Hematopoietic multipotent progenitor cell (in vitro differentiated cells): ENCODE measurements at places on chromosomes 16 and 17. TPM values are rescaled to one million over a fixed set of nuclear protein-coding genes. Genes with fewer than 3 reads are reported as not detected.
A peak's percentile ranks its signal among the peaks of the same experiment; 100 is the strongest.

DNA sequence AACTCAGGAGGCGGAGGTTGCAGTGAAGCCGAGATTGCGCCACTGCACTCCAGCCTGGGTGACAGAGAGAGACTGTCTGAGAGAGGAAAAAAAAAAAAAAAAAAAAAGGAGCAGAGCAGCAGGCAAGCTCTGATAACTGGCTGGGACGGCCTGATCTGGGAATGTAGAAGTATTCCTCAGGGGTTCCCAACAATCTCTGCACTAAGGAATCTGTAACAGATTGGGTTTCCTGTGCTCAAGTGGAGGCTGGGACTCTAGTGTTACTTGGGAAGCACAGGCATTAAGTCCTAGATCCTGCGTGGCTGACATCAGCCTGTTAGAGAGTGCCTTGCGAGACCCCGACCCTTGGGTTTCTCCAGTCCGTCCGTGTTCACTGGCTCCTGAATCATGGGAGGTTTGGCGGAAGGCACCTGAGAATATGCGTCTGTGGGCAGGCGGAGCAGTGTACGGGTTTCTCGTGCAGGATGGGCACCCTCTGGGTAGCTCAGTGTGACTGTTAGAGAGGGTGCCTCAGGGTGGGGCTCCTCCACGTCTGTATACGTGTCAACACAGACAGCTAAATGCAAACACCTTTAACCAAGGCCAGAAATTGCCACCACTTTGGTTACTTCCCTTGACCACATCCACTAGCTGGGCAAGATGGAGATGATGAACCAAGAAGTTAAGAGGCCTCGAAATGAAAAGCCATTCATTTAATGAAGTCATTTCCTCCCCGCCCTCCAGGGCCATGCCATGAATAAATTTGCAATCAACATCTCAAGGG is 174.9 kb upstream of the RPL38 start:
- no peak for DNase-seq

DNA sequence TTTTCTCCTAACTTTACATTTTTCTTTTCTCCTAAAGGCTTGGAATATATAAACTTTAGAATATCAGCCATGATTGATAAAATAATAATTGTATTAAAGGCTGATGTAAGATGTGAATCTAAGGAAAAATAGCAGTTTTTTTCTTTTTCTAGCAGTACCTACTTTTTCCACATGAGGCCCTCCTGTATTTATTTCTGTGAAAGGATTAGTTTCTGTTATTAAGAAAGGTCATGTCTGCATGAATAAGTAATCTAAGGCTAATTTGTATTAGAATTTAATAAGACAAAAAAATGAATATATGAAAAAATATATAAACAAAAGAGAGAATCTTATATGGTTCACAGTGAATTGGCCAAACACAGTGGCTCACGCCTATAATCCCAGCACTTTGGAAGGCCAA is 85.3 kb downstream of the STXBP4 start:
- DNase-seq = no peak

DNA sequence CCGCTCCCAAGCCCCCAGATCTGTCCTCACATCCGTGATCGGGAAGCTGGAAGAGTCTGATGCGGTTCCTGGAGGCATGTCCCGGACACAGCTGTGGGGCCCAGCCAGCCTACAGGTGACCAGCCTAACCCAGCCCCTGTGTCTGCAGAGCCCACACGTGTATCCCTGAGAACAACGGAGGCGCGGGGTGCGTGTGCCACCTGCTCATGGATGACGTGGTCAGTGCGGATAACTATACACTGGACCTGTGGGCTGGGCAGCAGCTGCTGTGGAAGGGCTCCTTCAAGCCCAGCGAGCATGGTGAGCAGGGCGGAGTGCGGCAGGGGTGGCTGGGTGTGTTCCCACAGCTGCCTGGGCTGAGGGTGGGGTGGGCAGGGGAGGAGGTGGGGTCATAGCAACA is 30.9 kb downstream of the IL4R start:
- DNase-seq = no peak

DNA sequence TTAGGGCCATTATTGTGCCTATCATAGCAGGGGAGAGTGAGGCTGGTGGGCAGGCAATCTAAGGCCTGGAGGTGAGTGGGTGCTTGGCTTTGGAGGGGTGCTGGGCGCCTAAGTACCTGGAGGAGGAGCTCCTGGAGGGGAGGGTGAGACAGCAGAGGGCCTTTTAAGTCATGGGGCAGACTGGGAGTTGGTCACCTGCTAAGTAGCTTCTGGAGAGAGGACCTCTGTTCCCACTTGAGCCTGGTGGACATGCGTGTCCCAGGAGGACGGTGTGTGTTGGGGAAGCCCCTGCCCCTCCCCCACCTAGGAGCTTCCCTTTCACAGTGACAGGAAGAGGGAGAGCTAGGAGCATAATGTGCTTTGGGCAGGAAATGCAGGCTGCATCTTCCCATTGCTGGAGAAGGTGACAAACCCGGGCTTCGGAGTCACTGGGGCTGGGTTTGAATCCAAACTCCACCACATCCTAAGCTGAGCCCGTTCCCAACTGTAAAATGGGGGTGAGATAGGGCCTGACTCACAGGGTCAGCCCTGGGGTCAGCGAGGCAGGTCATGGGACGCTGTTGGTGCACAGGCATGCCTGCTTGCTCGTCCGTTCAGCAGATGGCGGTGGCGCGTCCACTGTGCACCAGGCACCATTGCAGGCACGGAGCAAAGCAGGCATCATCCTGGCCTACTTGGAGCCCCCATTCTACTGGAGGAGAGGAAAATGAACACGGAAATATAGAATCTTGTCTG is 37.9 kb downstream of the CMIP start:
- DNase-seq = no peak

Gene PCGF2
- total RNA-seq = not detected

- no peak for DNase-seq
These were observed 165.3 kb downstream of the SLC39A11 start for GRCh38 chr17:72927146-72927545.

DNA sequence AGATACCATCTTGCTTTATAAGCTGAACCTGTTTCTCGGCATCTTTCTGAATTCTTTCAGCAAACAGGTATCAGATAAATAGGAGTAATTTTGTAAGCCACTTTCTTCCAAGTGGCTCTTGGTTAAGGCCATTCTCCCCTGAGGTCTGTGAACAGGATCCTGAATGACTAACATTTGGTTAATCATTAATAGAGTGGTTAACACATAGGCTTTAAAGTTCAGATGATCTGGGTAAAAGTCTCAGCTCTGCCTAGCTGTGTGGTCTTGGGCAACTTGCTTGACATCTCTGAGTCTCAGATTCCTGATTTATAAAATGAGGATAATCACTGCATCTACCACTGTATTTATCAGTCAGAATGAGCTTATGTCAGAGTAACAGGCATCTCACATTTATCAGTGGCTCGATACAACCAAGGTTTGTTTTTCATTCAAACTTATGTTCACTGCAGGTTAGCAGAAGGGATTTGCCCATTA is 44.4 kb upstream of the ANKFN1 start:
- DNase-seq = no peak

Gene ZNF232
- total RNA-seq = 4.8 TPM

DNA sequence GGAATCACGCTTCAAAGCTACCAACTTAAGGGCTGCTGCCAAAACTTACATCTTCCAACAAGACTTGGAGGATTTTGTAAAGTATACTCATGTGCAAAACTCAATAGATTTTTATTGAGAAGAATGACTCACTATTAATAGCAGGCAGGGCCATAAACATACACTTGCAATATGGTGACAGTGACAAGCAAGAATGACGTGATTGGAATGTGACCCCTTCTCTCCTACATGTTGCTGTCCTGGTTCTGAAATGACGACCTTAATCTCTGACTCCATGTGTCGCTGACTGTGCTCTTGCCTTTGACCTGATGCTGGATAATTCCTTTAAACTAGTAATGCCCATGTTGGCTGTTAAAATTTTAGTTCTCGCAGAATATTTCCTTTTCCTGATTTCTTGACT is 174.5 kb downstream of the PARN start:
- DNase-seq = no peak

Gene ABAT
- total RNA-seq = 7.5 TPM

Gene NPIPB13
- 1.9 TPM for total RNA-seq

DNA sequence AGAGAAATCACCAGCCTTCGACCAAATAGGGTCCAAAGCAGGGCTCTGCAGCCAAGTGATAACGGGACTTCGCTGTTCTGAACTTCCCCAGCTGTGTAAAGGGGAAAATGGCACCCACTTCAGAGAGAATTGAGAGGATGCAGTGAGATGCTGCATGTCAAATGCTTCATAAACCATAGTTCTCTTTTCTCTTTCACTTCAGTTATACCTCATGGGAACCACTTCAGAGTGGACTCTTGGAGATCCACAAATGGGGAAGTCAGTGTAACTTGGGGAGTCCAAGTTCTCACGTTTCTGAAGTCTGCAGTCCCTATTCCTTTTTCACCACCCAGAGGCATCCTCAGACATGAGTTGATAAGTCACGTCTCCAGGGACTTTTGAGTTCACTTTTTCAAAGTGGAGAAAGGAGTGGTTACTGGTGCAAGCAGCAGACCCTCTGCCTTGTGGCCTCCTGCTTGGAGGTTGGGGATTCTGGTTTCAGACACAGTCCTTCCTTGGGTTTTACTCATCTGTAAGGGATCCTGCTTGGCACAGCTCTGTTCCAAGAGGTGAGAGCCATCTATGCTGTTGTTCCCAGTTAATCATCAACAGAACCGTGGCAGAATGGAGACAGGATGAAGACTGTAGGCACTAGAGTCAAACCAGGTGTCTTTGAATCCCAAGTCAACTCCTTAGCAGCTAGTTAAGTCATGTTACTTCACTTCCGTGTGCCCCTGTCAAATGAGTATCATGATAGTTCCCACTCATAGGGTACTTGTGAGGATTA is 123.4 kb upstream of the NOL11 start:
- DNase-seq = no peak

- no peak for DNase-seq
These were observed 267.1 kb downstream of the ABCC12 start for GRCh38 chr16:47888734-47889133.

DNA sequence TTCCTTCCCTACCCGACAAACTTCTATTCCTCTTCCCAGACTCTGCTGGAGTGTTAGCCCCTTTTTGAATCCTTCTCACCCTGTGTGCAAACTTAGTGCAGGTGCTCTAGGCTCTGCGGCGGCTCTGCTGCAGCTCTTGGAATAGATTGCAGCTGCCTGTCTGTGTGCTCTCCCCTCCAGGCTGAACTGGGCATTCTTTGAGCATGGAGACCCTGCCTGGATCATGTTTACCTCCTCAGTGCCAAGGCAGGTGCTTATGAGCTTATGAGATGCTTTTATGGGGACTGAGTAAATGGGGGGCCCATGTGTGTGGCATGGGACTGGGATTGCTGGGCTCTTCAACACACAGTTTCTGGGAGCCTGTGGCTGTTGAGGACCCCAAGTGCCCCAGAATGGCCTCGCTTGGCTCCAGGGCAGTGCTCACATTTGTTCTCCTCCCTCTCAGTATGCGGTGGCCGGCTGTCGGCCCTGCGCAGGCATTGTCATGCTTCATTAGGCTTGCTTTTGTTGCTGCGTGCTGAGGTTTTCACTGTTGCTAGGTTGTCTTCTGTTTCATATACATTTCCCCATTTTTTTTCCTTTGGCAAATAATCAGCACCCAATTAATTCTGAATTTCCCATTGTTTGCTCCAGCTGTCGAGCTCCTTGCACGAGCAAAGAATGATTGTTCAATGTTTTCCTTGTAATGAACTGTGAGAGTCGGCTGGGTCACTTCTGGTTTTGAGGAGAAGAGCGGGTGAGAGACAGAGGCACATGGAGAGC is 185.5 kb upstream of the NLRP1 start:
- no peak for DNase-seq

GRCh38 chr17:70076831-70077230 is 1.8 kb downstream of the KCNJ16 start:
- DNase-seq = no peak

GRCh38 chr17:1498869-1499268 is 6.4 kb upstream of the MYO1C start:
- no peak for DNase-seq

Gene RCVRN
- 0.27 TPM for total RNA-seq

DNA sequence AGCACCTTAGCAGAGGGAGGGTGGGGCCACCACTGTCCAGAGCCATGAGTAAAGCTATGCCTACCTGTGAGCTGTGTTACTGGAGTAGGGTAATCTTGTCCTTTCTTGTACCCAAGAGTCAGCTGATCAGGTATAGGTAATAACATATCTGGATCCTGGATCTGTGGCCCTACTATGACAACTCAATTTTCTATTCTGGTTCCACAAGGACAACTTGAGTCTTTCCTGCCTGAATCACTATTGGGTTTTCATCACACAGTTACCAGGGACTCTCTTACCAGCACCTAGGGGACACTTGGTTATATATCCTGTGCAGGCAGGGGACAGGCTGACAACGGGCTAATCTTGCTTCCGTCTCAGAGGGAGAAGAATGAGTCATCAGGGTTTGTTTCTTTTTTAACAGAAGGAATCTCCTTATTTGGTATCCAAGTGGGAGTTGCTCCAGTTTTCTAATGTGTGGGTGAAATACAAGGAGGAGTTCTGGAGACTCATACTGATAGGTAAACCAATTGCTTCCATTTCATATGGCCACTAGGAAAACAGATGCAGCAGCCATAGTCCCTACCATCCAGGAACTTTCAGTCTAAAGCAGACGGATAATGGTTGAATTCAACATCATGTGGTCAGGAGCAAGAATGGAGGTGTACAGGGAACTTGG is 6.8 kb downstream of the ZNF267 start:
- peak; percentile 81 for DNase-seq
